ENCODE measurements at places on chromosomes 7 and 10.

- DNase-seq: no peak
Observed at GRCh38 chr7:106952658-106953231, 87.7 kb downstream of the PIK3CG start.

GRCh38 chr10:102608487-102608886 lies 35.8 kb upstream of the TRIM8 start:
- no peak for DNase-seq

GRCh38 chr7:127678337-127678736 lies 26.3 kb downstream of the SND1 start:
- peak; percentile 54 for DNase-seq

DNA sequence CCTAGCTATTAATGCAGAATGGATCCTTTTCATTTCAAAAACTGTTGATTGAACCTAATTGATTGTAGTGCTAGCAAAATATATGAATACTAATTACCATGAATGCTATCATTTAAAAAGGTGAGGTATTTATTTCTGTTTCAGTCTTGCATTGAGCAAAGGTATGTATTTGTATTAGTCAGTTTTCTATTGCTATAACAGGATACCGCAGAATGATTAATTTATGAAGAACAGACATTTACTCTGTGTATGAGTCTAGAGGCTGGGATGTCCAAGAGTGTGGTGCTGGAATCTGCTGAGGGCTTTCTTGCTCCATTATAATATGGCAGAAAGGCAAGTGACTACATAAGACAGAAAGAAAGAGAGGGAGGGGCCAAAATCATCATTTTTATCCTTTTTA lies 199.2 kb downstream of the KIF20B start:
- no peak for DNase-seq

DNA sequence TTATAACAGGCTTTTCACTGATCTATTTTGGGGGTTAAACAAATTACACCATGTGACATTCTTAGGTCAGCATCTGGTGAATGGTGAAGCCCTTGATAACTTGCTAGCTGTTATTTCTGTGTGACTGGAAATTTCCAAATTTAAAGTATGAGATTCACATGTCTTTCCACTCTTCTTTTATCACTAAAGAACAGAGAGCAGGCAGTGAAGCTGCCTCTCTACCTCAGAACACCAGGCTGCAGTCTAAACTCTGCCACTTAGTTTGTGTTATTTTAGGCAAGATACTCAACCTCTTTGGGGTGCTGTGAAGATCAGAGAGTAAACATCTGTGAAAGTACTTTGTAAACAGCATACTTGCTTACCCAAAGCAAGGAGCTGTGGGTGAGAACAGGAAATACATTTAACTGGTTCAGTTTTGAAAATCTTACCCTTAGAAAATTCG lies 15.5 kb upstream of the SP4 start:
- DNase-seq: peak; percentile 14

GRCh38 chr7:99707096-99707495 lies 27.3 kb upstream of the CYP3A5 start:
- DNase-seq: peak; percentile 0

GRCh38 chr10:98589007-98589406 lies 142.3 kb upstream of the HPS1 start:
- DNase-seq: no peak

- DNase-seq: no peak
Observed at GRCh38 chr7:7125963-7126362, 56.4 kb upstream of the C1GALT1 start.

DNA sequence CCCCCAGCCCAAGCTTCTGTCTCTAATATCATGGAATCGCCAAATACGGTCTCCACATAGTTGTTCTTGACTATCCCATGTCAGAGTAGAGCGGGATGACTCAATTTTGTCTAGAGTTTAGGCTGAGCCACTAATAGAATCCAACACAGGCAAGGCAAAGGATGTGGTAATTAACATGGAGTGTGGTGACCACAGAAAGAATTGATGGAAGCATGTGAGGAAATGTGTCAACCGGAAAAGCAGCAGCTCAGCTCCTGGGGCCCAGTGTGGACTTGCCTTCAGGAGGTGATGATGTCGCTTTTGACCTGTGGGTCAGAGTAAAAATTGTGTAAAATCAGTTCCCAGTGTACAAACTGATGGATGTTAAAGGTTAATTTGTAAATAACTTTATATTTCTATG lies 139.3 kb upstream of the KLF6 start:
- no peak for DNase-seq

DNA sequence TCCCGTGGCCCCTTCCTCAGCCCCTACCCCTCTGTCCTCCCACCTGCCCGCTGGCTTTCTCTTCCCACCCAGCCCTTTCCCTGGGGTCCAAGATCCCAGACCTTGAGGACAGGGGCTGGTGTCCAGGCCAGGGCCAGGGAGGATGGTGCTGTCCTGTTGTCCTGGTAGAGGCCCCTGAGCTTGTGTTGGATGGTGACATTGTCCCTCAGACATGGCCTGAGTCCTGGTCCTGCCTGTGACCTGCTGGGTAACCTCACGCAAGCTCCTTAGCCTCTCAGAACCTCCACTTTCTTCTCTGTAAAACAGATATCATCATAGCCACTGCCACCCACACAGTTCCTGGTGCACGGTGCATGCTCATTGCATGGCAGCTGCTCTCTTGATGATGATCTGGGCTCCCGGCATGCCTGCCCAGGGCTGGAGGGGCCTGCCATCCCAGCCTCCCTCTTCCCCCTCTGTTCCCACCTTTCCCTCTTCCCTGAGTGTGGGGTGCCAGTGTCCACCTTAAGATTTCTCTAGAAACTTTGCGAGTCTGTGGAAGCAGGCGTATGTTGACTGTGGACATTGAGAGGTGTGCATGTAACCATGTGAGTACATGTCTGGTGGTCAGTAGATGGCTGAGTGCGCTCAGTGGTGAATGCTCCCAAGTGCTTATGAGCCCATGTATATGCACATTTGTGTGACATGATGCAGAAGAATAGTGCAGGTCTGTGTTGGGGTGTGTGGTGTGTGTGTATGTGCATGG lies 60.4 kb downstream of the NEURL1 start:
- DNase-seq: no peak

- DNase-seq: peak; percentile 73
Observed at GRCh38 chr7:103075337-103075918, 488 bp downstream of the ARMC10 start.

- no peak for DNase-seq
Observed at GRCh38 chr7:35817181-35817580, 16.3 kb downstream of the SEPTIN7 start.

- DNase-seq: no peak
Observed at GRCh38 chr10:27153845-27154193, 365 bp downstream of the YME1L1 start.

GRCh38 chr10:81909453-81909852 lies 34.5 kb downstream of the NRG3 start:
- DNase-seq: no peak
